ENCODE measurements at places on chromosomes 7 and 10. TPM values are rescaled to one million over a fixed set of nuclear protein-coding genes. Genes with fewer than 3 reads are reported as not detected.

- peak; percentile 77 for DNase-seq
- H3K4me1 ChIP-seq, result peaks cover 13% of the 10 kb centered on the region
- peak overlapping the region; percentile 18 for H3K27ac ChIP-seq
- H3K4me3 ChIP-seq, result no peak overlapping the region
Observed at GRCh38 chr10:89684604-89685003, 16.8 kb upstream of the KIF20B start.

The SPAG6 gene
- polyA plus RNA-seq, result not detected

DNA sequence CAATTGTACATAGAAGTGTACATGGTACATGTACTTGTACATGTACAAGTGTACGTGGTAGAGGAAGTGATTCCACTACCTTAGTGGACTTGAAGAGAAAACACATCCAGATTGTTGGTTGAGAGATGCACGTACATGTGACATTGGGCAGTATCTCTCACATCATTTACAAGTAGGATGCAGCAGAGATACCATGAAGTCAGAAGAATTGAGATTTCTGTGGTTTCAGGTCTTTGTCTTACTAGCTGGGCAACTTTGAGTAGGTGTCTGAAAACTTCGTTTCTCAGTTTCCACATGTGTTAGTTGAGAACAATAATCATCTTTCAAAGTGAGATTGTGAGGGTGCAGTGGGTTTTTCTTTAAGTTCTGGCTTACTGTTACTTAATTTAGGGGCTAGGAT lies 21.5 kb downstream of the CLDN12 start:
- H3K4me1 ChIP-seq, result no peaks in the 10 kb centered on the region
- no peaks in the 10 kb centered on the region for H3K36me3 ChIP-seq
- H3K27me3 ChIP-seq, result no peaks in the 10 kb centered on the region
- H3K27ac ChIP-seq, result no peak overlapping the region
- no peak for DNase-seq

The GPNMB gene
- 1.7 TPM for polyA plus RNA-seq

- peaks cover 16% of the 10 kb centered on the region for H3K27me3 ChIP-seq
- no peak overlapping the region for H3K27ac ChIP-seq
- H3K4me1 ChIP-seq, result peaks cover 8% of the 10 kb centered on the region
- no peak for DNase-seq
- no peaks in the 10 kb centered on the region for H3K36me3 ChIP-seq
Observed at GRCh38 chr7:22499044-22499443, 944 bp downstream of the STEAP1B start.
